ENCODE measurements at places on chromosomes 16 and 17.

- no peak for DNase-seq
Observed at GRCh38 chr17:41684035-41684434, 4.7 kb upstream of the EIF1 start.

- DNase-seq: no peak
Observed at GRCh38 chr17:77308861-77309726, 168.3 kb downstream of the SEC14L1 start.

GRCh38 chr16:67663151-67663876 is 2.6 kb downstream of the PARD6A start:
- DNase-seq: no peak

GRCh38 chr17:78498848-78499247 is 78.3 kb downstream of the DNAH17 start:
- no peak for DNase-seq

- no peak for DNase-seq
Observed at GRCh38 chr17:75738218-75738802, 17.1 kb downstream of the ITGB4 start.

DNA sequence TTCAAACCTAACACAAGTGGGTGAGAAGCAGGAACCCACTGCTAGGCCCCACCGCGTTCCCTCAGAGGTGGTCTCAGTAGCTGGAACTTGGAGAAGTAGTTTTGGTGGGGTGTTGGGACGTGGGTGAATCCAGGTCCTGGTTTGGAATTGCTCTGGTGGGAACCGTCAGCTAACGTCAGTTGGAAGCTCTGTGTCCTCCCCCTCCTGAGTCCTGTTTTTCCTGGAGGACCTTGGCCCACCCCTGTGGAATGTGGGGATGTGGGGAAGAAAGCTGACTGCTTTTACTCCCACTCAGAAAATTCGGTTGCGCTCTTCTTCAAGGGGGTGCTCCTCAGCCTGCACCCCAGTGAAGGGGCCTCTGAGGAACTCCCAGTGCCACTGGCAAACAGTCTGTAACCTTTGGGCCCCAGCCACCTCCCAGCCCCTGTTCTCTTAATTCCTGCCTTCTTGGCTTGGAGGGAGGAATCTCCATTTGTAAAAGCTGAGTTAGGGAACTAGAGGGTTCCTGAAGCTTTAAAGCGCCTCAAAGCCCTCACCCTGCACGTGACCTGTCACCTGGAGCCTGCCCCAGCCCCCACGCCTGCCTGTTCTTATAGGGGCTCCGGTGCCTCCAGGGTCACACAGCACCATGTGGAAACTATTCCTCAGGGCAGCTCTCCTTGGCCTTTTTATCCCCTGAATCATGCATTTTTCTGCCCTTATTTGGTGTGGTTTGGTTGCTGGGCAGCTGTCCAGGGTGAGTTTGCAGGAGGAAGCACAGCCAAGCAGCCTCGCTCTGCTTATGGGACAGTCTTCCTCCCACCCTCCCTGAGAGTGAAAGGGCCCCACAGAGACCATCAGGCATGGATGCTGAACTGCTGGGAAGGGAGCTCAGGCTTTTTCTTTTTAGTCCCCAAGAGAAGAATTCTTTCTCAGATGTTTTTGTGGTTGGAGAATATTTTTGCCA is 16.2 kb upstream of the NAGLU start:
- DNase-seq: peak; percentile 98
